ENCODE measurements at places on chromosomes 3 and 15. TPM values are rescaled to one million over a fixed set of nuclear protein-coding genes. Genes with fewer than 3 reads are reported as not detected.

The ADAMTS9 gene
- 13.0 TPM for total RNA-seq

The RLBP1 gene
- not detected for total RNA-seq

The SLC24A5 gene
- total RNA-seq: not detected

The FGD5 gene
- not detected for total RNA-seq

The MEGF11 gene
- total RNA-seq: not detected

The CCDC80 gene
- total RNA-seq: 1,789 TPM

The CAMP gene
- not detected for total RNA-seq

The PTX3 gene
- total RNA-seq: 0.43 TPM

The RYR3 gene
- 2.4 TPM for total RNA-seq

The SGO1 gene
- total RNA-seq: 2.0 TPM

The PROK2 gene
- not detected for total RNA-seq

The CCR9 gene
- not detected for total RNA-seq

The LRRC49 gene
- total RNA-seq: 6.7 TPM

The GOLGA6L10 gene
- total RNA-seq: not detected

The FOXB1 gene
- total RNA-seq: 0.39 TPM

The ASB14 gene
- total RNA-seq: under 0.01 TPM

The HESX1 gene
- 0.22 TPM for total RNA-seq

The GOLGA6L6 gene
- total RNA-seq: not detected

The FBXL22 gene
- 0.39 TPM for total RNA-seq

Data from placental epithelial cell (primary cell).